ENCODE measurements at places on chromosomes 4 and X. TPM values are rescaled to one million over a fixed set of nuclear protein-coding genes. Genes with fewer than 3 reads are reported as not detected.
A peak's percentile ranks its signal among the peaks of the same experiment; 100 is the strongest.

Gene MEPE
- not detected for total RNA-seq

Gene KIAA1210
- not detected for total RNA-seq

Gene GASK1B
- 3.2 TPM for total RNA-seq

Gene CT47A7
- total RNA-seq = not detected

Gene FATE1
- not detected for total RNA-seq

Gene SH3RF1
- 56.3 TPM for total RNA-seq

Gene ANKRD50
- total RNA-seq = 17.1 TPM

DNA sequence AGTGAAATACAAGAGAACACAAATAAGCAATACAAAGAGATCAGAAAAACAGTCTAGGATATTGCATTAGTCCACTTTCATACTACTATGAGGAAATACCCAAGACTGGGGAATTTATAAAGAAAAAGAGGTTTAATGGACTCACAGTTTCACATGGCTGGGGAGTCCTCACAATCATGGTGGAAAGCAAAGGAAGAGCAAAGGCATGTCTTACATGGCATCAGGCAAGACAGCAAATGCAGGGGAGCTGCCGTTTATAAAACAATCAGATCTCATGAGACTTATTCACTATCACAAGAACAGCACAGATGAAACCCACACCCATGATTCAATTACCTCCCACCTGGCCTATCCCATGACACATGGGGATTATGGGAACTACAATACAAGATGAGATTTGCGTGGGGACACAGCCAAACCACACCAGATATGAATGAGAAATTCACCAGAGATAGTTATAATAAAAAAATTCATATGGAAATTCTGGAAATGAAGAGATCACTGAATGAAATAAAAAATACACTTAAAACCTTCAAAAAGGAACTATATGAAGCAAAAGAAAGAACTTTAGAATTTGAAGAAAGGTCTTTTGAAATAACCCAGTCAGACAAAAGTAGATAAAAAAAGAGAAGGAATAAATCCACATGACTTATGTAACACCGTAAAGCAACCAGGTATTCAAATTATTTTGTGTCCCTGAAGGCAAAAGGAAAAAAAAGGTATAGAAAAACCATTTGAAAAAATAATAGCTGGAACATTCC lies 16.2 kb upstream of the NAA11 start:
- H3K27me3 ChIP-seq = no peaks in the 10 kb centered on the region
- no peaks in the 10 kb centered on the region for H3K4me1 ChIP-seq
- no peak overlapping the region for H3K27ac ChIP-seq
- DNase-seq = no peak
- H3K36me3 ChIP-seq = peaks cover 5% of the 10 kb centered on the region
- no peak overlapping the region for H3K4me3 ChIP-seq

DNA sequence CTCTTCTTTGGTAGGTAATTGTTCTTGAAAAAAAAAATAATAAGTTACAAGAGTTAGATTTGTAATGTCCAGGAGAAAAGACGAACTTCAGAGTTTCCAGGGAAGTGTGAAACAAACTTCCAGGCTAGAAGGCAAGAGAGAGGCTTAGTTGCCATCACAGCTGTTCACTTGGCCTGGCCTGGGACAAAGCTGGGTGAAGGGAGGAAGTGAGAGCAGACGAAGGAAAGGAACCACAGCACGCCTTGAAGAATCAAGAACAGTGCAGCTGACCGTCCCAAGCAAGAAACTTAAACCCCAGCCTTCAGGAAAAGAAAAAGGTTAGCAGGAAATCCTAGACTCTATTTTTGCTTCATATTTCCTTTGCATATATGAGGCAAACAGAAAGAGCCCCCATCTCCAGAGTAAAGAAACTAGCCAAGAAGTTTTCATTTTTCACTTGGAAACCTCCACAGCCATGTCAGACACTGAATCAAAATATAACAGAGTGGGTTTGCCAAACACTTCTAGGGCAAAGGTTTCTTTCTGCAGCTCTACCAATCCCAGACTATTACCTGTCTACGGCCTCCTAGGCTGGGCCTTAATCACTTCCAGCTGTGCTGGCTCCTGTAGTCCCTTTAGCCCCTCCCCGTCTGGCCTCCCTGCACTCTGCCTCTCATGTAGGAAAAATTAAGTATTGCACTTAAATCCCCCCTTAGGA lies 209.6 kb downstream of the SPATA18 start:
- no peaks in the 10 kb centered on the region for H3K36me3 ChIP-seq
- H3K4me1 ChIP-seq = no peaks in the 10 kb centered on the region
- DNase-seq = no peak
- H3K27me3 ChIP-seq = peaks cover 5% of the 10 kb centered on the region
- no peak overlapping the region for H3K27ac ChIP-seq

GRCh38 chr4:64497491-64497890 lies 88.2 kb upstream of the TECRL start:
- no peaks in the 10 kb centered on the region for H3K36me3 ChIP-seq
- no peaks in the 10 kb centered on the region for H3K27me3 ChIP-seq
- no peaks in the 10 kb centered on the region for H3K4me1 ChIP-seq
- no peak for DNase-seq

GRCh38 chr4:85488416-85488815 lies 13.5 kb downstream of the ARHGAP24 start:
- H3K4me3 ChIP-seq = no peak overlapping the region
- H3K4me1 ChIP-seq = peaks cover 15% of the 10 kb centered on the region
- no peak overlapping the region for H3K27ac ChIP-seq
- DNase-seq = no peak
- H3K27me3 ChIP-seq = no peaks in the 10 kb centered on the region
- H3K36me3 ChIP-seq = no peaks in the 10 kb centered on the region

DNA sequence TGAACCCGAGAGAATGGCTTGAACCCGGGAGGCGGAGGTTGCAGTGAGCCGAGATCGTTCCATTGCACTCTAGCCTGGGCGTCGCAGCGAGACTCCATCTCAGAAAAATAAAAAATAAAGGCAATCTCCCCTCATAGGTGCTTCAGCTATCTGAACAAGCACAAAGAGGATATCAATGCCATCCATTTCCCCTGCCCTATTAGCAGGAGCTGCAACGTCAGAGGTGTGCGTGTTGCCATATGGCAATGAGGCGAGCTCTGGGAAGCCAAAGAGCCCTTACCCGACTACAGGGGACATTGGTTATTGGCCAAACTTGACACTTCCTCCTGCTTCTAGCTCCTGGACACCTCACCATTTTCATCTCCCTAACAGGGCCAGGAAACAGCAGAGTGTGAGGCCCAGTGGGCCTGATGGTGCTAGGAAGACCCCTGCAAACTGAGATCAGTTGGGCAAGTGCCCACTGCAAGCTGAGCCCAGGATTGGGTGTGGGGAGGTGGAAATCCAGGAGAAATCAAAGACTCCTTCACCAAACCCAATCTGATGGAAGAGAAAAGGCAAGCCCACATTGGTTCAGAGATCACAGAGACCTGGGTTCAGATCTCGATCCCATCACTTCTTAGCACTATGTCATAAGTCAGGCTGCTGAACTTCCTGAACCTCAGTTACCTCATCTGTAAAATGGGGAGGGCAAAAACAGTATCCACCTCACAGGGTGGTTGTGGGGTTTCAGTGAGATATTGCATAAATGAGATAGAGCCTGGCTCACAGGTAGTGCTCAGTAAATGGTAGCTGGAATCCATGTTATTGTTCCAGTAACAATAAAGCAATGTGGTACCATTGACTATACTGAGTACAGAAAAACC lies 21.2 kb downstream of the SLC25A5 start:
- H3K4me1 ChIP-seq = no peaks in the 10 kb centered on the region
- no peaks in the 10 kb centered on the region for H3K36me3 ChIP-seq
- peaks cover 4% of the 10 kb centered on the region for H3K27me3 ChIP-seq
- no peak for DNase-seq

- H3K36me3 ChIP-seq = no peaks in the 10 kb centered on the region
- DNase-seq = no peak
- no peak overlapping the region for H3K27ac ChIP-seq
- peaks cover 21% of the 10 kb centered on the region for H3K27me3 ChIP-seq
Measured at GRCh38 chrX:153750127-153750774, 13.8 kb upstream of the PLXNB3 start.

- DNase-seq = no peak
- peak overlapping the region; percentile 62 for H3K27ac ChIP-seq
- H3K36me3 ChIP-seq = peaks cover 2% of the 10 kb centered on the region
- H3K27me3 ChIP-seq = no peaks in the 10 kb centered on the region
- H3K4me3 ChIP-seq = no peak overlapping the region
Measured at GRCh38 chrX:150870487-150871340, 27.8 kb downstream of the CD99L2 start.

GRCh38 chr4:126869967-126870366 lies 762.8 kb upstream of the INTU start:
- H3K27me3 ChIP-seq = no peaks in the 10 kb centered on the region
- H3K36me3 ChIP-seq = peaks cover 37% of the 10 kb centered on the region
- no peaks in the 10 kb centered on the region for H3K4me1 ChIP-seq
- DNase-seq = no peak
- H3K4me3 ChIP-seq = no peak overlapping the region

GRCh38 chr4:11483046-11483445 lies 54.4 kb upstream of the HS3ST1 start:
- H3K27me3 ChIP-seq = no peaks in the 10 kb centered on the region
- H3K36me3 ChIP-seq = no peaks in the 10 kb centered on the region
- DNase-seq = no peak
- H3K4me1 ChIP-seq = no peaks in the 10 kb centered on the region
- H3K27ac ChIP-seq = no peak overlapping the region

DNA sequence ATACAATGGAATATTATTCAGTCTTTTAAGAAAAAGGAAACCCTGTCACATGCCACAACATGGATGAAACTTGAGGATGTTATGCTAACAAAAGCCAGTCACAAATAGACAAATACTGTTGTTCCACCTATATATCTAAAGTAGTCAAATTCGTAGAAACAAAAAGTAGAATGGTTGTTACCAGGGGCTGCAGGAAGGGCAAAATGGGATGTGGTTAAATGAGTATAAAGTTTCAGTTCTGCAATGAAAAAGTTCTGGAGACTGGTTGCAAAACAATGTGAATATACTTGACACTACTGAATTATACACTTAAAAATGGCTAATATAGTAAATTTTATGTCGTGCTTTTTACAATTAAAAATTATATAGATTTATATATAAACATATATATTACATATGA lies 12.2 kb downstream of the SPOCK3 start:
- no peaks in the 10 kb centered on the region for H3K27me3 ChIP-seq
- H3K4me1 ChIP-seq = no peaks in the 10 kb centered on the region
- no peak overlapping the region for H3K27ac ChIP-seq
- no peaks in the 10 kb centered on the region for H3K36me3 ChIP-seq
- H3K4me3 ChIP-seq = no peak overlapping the region

- no peak overlapping the region for H3K27ac ChIP-seq
- no peaks in the 10 kb centered on the region for H3K4me1 ChIP-seq
- DNase-seq = no peak
- H3K36me3 ChIP-seq = peaks cover 3% of the 10 kb centered on the region
- H3K4me3 ChIP-seq = no peak overlapping the region
- H3K27me3 ChIP-seq = no peaks in the 10 kb centered on the region
Measured at GRCh38 chr4:13378973-13379759, 105.0 kb downstream of the RAB28 start.

GRCh38 chr4:101649790-101650515 lies 140.6 kb upstream of the BANK1 start:
- H3K4me1 ChIP-seq = no peaks in the 10 kb centered on the region
- H3K27me3 ChIP-seq = peaks cover 9% of the 10 kb centered on the region
- H3K4me3 ChIP-seq = no peak overlapping the region
- no peak overlapping the region for H3K27ac ChIP-seq

- H3K27me3 ChIP-seq = no peaks in the 10 kb centered on the region
- no peak for DNase-seq
- H3K36me3 ChIP-seq = peaks cover 8% of the 10 kb centered on the region
- no peak overlapping the region for H3K4me3 ChIP-seq
- no peak overlapping the region for H3K27ac ChIP-seq
- no peaks in the 10 kb centered on the region for H3K4me1 ChIP-seq
Measured at GRCh38 chr4:1381944-1382541, 24.2 kb downstream of the NKX1-1 start.

- H3K4me3 ChIP-seq = peak overlapping the region; percentile 17
- peaks cover 74% of the 10 kb centered on the region for H3K4me1 ChIP-seq
- peak overlapping the region; percentile 93 for H3K27ac ChIP-seq
- DNase-seq = peak; percentile 4
- peaks cover 13% of the 10 kb centered on the region for H3K36me3 ChIP-seq
Measured at GRCh38 chrX:65696613-65697012, 29.2 kb downstream of the MSN start.

- H3K27ac ChIP-seq = no peak overlapping the region
- no peak for DNase-seq
- H3K36me3 ChIP-seq = peaks cover 10% of the 10 kb centered on the region
- H3K4me1 ChIP-seq = peaks cover 7% of the 10 kb centered on the region
Measured at GRCh38 chr4:137735561-137736104, 203.3 kb upstream of the PCDH18 start.

GRCh38 chrX:56382278-56382677 lies 150.1 kb downstream of the KLF8 start:
- no peak overlapping the region for H3K27ac ChIP-seq
- no peaks in the 10 kb centered on the region for H3K4me1 ChIP-seq
- H3K36me3 ChIP-seq = no peaks in the 10 kb centered on the region
- no peak overlapping the region for H3K4me3 ChIP-seq

DNA sequence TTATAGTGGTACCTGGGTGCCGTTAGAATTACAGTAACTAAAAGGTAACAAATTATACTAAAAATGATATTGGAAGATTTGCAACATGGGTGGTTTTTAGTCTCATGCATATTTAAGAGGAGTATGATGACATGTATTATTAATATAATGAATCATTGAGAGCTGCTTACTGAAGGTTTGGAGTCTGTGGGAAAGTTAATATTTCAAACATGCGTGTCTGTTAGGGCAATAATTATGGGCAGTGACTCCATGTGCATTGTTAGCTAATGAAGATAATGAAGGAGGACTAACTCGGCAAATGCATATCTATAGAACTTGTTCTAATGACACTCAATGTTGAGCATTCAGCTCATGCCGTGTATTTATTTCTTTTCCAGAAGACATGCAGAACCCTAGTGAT lies 47.1 kb downstream of the MTHFD2L start:
- peaks cover 5% of the 10 kb centered on the region for H3K36me3 ChIP-seq
- H3K27ac ChIP-seq = peak overlapping the region; percentile 31
- no peak overlapping the region for H3K4me3 ChIP-seq

Measured in HFFc6 (cell line).